ENCODE measurements at places on chromosomes 11 and 22.

DNA sequence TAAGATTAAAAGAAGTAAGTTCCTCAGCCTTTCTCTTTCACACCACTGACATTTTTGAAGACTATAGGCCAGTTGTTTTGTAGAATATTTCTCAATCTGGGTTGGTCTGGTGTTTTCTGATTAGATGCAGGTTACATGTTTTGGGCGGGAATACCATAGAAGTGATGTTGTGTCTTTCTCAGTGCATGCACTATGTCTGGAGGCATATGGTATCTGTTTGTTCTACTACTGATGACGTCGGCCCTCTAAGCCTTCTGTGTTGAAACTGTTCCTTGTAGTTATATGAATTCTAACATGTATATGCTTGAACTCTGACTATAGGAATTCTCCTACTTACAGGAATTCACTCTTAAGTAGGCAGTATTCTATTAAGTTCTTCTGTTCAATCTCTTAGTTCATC, 21.6 kb downstream of the ZFTA start:
- no peak for DNase-seq

- DNase-seq = no peak
Measured at GRCh38 chr11:130606781-130607511, 158.5 kb downstream of the ADAMTS15 start.

GRCh38 chr11:122692444-122692843, 36.9 kb downstream of the UBASH3B start:
- DNase-seq = no peak

DNA sequence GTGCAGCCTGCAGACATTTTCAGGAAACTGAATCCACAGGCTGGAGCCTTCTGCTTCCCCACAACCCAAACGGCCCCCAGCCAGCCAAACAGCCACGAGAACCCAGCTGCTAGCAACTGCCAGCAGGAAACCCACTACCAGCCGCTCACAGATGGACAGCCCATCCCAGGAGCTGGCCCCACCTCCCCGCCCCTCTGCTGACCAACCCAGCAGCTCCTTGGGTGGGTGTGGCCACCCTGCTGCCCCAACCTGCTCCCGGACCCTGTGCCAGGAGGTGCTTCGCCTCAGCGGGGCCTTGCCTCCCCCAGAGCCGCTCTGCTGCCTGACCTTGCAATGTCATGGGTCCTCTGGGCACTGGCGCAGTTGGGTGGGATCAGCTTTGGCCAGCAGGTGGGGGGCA, 8.2 kb upstream of the CCDC188 start:
- DNase-seq = no peak

DNA sequence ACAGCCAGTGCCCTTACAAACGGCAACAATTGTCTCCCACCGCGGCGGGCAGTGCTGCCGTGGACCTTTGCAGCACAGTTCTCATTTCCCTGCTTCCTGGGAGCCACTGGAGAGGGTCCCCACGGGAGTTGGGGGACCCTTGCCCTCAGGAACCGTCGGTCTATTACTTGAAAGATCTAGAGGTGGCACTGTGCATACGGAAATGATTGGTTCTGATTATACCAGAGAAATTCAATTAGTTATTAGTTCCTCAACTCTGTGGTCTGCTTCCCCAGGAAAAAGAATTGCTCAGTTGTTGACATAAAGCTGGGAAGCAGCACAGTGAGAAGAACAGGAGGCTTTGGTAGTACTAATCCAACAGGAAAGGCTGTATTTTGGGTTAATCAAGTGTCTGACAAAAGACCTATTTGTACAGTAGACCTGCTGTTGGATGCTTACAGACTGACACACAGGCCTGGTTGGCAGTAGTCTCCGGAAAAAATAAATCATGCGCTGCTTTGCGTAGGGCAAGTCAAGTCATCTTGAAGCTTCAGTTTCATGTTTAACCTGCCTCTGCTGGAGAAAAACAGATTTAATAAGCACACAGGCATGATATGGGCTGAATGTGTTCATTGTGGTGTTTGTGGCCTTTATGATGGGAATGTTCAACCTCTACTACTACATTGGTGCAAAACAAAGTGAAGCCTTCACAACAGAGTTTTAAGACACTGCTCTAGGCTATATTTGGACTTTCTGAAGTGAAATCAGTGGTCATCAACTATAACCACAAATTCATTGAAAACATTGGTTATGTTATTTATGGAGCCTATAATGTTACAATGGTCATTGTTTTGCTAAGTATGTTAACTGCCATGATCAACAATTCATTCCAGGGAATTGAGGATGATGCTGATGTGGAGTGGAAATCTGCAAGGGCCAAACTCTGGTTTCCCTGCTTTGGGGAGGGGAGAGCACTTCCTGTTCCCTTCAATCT, 54.6 kb upstream of the SC5D start:
- no peak for DNase-seq

DNA sequence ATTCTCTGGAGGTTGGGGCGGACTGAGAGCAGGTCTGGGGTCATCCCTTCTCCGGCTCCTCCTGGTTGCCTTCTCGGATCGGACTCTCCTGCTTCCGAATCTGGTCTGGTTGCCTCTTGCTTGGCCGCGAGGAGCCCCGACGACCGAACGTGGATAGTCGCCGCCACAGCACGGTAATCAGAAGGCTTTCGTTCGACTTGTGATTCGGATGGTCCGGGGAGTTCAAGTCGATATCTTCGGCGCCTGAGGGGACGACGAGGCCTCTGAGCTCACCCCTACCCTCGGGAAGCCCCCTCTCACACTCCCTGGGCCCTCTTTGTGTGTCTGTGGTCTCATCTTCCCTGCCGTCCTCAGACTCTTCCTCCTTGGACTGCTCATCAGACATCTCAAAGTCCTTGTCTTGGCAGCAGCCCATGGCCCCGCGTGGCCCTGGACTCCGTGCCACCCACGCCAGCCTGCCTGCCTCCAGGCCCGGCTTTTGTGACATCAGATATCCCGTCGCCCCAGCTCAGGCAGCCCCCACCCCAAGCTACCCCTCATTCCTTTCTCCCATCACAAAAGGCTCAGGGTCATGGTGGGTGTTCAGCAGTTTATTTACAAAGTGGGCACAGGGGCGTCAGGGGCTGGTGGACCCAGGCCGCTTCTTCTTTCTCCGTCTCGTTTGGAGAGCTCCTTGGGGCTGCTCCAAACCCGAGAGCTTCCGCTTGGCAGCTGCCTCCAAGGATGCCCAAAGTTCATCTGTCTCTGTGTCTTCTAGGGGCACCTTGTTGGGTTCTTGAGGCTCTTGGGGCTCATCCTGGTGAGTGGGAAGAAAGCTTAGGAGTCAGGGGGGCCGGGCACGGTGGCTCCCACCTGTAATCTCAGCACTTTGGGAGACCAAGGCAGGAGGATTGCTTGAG, at the start of gene TEX54:
TSS of gene TEX54 (minus strand) at position 506 of the 899 bp plus-strand sequence.
- DNase-seq = peak; percentile 45

GRCh38 chr11:96681019-96681716, 291.4 kb downstream of the JRKL start:
- DNase-seq = no peak

GRCh38 chr11:134098566-134099184, 29.8 kb downstream of the JAM3 start:
- no peak for DNase-seq

- no peak for DNase-seq
Measured at GRCh38 chr11:119844808-119845207, 115.8 kb upstream of the NECTIN1 start.

DNA sequence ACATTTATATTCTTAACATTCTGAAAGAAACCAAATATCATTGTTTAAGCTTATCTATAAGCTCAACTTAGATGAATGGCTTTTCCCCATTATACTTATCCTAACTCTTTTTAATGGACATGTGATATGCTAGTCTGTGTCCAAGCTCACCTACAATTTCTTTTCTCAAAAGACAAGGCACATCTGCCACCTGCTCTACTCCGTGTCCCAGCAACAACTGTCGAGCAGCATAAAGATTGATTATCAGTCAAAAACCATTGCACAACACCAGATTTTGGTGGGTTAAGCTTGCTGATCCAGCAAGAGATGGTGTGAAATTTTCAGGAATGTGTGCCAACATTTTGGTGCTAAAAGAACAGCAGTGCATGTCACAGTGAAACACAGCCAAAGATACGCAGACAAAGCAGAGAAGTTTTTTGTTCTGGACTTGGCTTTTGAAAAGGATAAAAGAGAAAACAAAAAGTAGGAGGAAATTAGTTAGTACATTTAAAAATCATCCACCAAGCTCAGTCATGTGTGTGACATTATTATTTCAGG, 65.8 kb downstream of the DCDC1 start:
- DNase-seq = no peak

DNA sequence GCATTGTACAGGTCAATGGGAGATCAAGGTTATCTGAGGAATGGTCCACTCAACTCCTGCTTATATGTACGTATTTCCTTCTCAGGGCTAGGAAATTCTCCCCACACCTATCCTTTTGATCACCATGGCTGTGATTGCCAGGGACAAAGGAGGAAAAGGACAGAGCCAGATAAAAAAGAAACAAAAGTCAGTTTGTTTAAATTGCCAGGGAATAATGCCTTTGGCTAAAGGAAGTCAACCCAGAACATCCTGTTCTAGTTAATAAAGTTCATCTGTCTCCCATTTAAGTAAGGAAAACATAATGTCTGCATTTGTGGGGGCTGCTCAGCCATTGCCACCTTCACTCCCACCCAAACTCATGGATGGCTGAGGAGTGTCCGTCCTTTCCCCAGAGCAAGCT, 124.7 kb downstream of the ME3 start:
- no peak for DNase-seq

DNA sequence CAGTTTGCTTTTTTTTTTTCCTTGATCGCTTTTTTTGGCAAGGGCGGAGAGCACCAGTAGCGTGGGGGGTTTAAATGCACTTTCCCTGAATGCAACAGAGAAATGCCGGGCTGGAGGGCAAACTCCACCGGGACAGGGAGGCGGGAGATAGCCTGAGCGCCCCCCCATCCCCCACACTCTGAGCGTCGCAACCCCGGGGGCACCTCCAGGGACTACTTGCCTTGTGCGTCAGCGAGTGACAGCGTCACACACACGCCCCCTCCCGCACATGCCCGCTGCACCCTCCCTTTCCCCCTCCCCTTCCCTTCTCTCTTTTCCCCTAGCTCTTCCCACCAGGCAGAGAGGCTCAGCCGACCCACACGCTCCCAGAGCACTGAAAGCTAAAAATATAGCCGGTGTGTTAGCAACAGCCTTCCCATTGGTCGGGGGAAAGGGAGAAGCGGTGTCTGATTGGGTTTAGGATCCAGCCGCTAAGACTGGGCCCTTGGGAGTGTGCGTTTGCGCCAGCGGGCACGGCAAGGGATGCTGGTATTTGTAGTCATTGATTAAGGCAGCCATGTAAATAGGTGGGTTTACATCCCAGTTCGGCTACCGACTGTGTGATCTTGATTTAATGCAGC, 1.7 kb upstream of the TOB2 start:
- DNase-seq = peak; percentile 99

DNA sequence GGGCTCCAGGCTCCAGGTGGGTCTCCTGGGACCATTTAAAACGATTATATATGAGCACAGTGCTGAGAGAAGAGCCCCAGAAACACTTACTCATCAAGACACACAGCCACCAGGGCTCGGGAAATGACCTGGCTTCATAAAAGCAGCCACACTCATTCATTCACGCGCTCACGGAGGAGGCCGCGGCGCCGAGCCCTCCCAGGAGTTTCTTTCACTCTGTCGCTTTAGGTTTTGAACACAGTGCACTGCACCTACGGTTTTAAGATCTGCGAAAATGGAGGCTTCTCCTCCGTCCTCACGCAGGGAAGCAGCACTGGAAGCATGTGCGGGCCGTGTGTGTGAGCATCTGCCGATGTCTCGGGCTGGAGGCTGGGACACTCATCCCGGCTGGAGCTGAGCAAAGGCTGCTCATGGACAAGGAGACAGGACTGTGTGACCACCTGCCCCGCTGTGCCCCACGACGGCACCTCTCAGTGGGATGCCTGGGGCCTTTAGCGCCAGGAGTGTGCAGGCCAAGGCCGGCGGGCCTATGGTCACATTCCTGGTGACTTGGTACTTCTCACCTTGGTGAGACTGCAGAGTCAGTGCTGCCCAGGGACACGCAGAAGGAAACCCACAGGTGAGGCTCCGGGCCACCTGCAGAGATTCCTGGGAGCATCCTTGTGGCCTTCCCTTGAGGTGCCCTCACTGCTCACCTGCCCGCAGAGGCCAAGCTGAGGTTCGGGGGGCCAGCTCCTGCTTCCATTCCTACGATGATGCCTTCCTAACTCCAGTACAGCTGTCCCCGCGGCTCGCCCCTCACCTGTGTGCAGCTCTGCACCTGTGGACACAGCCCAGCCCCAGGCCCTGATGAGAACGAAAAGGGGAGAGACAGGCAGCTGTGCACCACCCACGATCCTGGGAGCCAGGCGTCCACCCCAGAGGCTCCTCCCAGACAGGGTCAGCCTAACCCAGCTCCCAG, 872.0 kb downstream of the BRD1 start:
- no peak for DNase-seq

DNA sequence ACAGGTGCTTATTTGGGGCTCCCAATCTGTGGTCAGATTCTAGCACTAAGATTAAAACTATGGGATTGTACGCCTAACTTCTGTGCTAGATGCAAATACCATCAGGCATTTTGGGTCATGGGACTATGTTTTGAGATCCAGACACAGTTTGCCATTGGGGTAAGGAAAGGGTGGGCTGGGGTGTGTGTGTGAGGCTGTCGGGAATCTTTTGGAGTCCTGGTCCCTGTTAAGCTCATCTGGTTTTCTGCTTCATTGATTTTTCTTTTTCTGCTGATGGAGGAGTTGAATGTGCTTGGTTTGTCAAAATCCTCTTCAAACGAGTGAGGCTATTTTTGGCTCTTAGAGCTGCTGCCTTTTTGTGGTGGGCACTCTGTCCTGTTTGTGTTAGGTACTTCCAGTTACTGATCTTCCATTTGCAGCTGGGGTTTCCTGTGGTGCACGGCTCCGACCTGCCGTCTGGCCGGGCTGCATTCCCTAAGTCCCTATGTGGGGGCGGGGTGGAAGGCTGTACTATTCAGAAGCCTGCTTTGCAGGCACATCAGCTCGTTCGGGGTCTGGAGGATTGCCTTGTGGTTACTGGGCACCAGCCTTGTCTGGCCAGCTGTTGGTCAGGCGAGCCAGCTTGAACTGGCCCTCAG, 2.9 kb downstream of the BCR start:
- DNase-seq = peak; percentile 67

- no peak for DNase-seq
Measured at GRCh38 chr11:94809251-94809650, 41.1 kb downstream of the AMOTL1 start.

- peak; percentile 47 for DNase-seq
Measured at GRCh38 chr22:31291481-31292235, 630 bp downstream of the PIK3IP1 start.

- DNase-seq = no peak
Measured at GRCh38 chr11:2703363-2704141, 3.8 kb upstream of the KCNQ1OT1 start.

GRCh38 chr11:83543706-83544439, 257.7 kb upstream of the CCDC90B start:
- no peak for DNase-seq

All from anterior cingulate cortex (tissue), 58 donors.